Vagina (tissue), 2 donors: ENCODE measurements at places on chromosomes 6 and 20.
A peak's percentile ranks its signal among the peaks of the same experiment; 100 is the strongest.

GRCh38 chr20:23131766-23132165, 45.6 kb upstream of the CD93 start:
- no peak for DNase-seq

GRCh38 chr6:35876902-35877301, 44.0 kb downstream of the SRPK1 start:
- no peak for DNase-seq

DNA sequence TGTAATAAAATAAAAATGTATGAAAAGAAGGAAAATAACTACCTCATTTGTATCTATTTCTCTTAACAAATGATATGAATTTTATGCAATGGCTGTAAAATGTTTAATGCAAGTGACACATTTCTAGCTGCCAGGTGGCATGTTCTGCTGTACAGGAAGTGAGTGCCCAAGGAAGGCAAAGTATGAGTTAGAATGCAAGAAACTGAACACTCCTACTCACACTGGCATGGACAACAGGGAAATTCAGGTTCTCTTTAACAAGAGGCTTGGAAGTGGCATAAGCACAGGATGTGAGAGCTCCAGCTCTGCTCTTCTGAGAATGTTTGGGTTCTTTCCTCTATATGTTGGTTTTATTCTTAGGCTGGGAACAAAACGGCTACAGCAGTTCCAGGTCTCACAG, 20.4 kb upstream of the LAMA4 start:
- no peak for DNase-seq

- peak; percentile 54 for DNase-seq
Observed at GRCh38 chr6:170423814-170424603, 117.5 kb downstream of the FAM120B start.

GRCh38 chr6:142251930-142252445, 49.8 kb upstream of the ADGRG6 start:
- no peak for DNase-seq

- DNase-seq, result no peak
Observed at GRCh38 chr6:13484138-13484708, 3.2 kb downstream of the GFOD1 start.

DNA sequence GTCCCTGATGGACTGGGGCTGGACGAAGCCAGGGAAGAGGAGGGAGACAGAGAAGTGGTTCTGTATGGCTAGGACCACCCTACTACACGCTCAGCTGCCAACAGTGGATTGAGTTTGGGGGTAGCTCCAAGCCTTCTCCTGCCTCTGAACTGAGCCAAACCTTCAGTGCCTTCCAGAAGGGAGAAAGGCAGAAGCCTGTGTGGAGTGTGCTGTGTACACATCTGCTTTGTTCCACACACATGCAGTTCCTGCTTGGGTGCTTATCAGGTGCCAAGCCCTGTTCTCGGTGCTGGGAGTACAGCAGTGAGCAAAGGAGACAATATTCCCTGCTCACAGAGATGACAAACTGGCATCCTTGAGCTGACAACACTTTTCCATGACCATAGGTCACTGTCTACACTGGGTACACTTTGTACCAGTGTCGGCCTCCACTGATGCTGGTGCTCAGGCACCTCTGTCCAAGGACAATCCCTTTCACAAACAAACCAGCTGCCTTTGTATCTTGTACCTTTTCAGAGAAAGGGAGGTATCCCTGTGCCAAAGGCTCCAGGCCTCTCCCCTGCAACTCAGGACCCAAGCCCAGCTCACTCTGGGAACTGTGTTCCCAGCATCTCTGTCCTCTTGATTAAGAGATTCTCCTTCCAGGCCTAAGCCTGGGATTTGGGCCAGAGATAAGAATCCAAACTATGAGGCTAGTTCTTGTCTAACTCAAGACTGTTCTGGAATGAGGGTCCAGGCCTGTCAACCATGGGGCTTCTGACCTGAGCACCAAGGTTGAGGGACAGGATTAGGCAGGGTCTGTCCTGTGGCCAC, 11.3 kb upstream of the RBCK1 start:
- no peak for DNase-seq

- DNase-seq, result no peak
Observed at GRCh38 chr6:7142918-7143475, 35.2 kb downstream of the RREB1 start.

DNA sequence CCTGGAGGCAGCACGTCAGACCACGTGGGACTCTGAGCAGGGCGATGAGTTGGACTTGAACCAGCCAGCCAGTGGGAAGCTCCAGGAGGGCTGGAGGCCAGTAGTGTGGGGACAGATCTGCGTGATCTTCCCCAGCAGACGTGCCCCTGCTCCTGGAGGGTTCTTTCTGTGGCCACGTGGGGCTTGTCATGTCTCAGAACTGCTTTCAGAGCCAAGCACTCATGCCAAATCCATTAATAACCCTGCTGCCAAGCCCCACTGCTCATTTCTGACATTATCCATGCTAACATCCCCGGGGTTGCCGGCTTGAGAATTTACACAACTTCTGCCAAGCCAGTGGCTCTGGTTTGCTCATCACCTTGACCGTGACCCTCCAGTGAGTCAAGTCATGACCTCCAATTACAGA, 38.3 kb downstream of the SIRPA start:
- no peak for DNase-seq
